ENCODE measurements at places on chromosomes 13 and 19. TPM values are rescaled to one million over a fixed set of nuclear protein-coding genes. Genes with fewer than 3 reads are reported as not detected.

GDF15 gene
- total RNA-seq, result 9.2 TPM

EDNRB gene
- total RNA-seq, result 22.8 TPM

ZNF790 gene
- 8.8 TPM for total RNA-seq

CA11 gene
- total RNA-seq, result 9.8 TPM

SIGLEC10 gene
- total RNA-seq, result 1.8 TPM

MYBPC2 gene
- under 0.01 TPM for total RNA-seq

ZNF256 gene
- total RNA-seq, result 7.3 TPM

PNMA8A gene
- total RNA-seq, result 0.80 TPM

CD209 gene
- 2.3 TPM for total RNA-seq

PGPEP1 gene
- 25.9 TPM for total RNA-seq

CRLF1 gene
- 5.6 TPM for total RNA-seq

FGF21 gene
- not detected for total RNA-seq

SOX1 gene
- total RNA-seq, result not detected

PSPN gene
- total RNA-seq, result 0.66 TPM

RNF225 gene
- not detected for total RNA-seq

DACT3 gene
- 0.48 TPM for total RNA-seq

DAZAP1 gene
- 48.8 TPM for total RNA-seq

LILRB4 gene
- 17.6 TPM for total RNA-seq

CBY2 gene
- not detected for total RNA-seq

FAM83E gene
- 3.3 TPM for total RNA-seq

SIGLEC12 gene
- total RNA-seq, result not detected

ZNF208 gene
- 57.7 TPM for total RNA-seq

CGB8 gene
- not detected for total RNA-seq

SARS2 gene
- 10.9 TPM for total RNA-seq

ZNF534 gene
- total RNA-seq, result 1.2 TPM

TLE6 gene
- 3.2 TPM for total RNA-seq

TMEM145 gene
- 0.33 TPM for total RNA-seq

CFAP97D2 gene
- total RNA-seq, result not detected

ZNF419 gene
- total RNA-seq, result 13.0 TPM

LRFN3 gene
- 5.2 TPM for total RNA-seq

DLEU7 gene
- total RNA-seq, result 0.15 TPM

NACC1 gene
- 20.5 TPM for total RNA-seq

GJB2 gene
- 0.88 TPM for total RNA-seq

LHB gene
- not detected for total RNA-seq

SERTM1 gene
- 0.16 TPM for total RNA-seq

MIPEP gene
- 11.0 TPM for total RNA-seq

LILRA6 gene
- 1.3 TPM for total RNA-seq

CLC gene
- total RNA-seq, result not detected

SLC6A16 gene
- 1.2 TPM for total RNA-seq

KCNJ14 gene
- total RNA-seq, result 1.6 TPM

ZNF737 gene
- total RNA-seq, result 42.9 TPM

HSD17B14 gene
- 18.6 TPM for total RNA-seq

KRTDAP gene
- not detected for total RNA-seq

ZGLP1 gene
- 4.4 TPM for total RNA-seq

KCTD4 gene
- not detected for total RNA-seq

AKAP8L gene
- total RNA-seq, result 141 TPM

IGFL1 gene
- not detected for total RNA-seq

SHC2 gene
- 40.6 TPM for total RNA-seq

VSIG10L gene
- 1.3 TPM for total RNA-seq

ZNF443 gene
- 4.2 TPM for total RNA-seq

LAMP1 gene
- 167 TPM for total RNA-seq

SHISA7 gene
- not detected for total RNA-seq

EPSTI1 gene
- 5.0 TPM for total RNA-seq

MISP3 gene
- 4.6 TPM for total RNA-seq
